ENCODE measurements at places on chromosomes 3 and 15.

- no peak for DNase-seq
These were observed 453.1 kb downstream of the IL5RA start for GRCh38 chr3:2656806-2657777.

GRCh38 chr3:100702980-100703345, 6.3 kb upstream of the TFG start:
- no peak for DNase-seq

- no peak for DNase-seq
These were observed 238.1 kb downstream of the CPNE4 start for GRCh38 chr3:131796558-131797198.

DNA sequence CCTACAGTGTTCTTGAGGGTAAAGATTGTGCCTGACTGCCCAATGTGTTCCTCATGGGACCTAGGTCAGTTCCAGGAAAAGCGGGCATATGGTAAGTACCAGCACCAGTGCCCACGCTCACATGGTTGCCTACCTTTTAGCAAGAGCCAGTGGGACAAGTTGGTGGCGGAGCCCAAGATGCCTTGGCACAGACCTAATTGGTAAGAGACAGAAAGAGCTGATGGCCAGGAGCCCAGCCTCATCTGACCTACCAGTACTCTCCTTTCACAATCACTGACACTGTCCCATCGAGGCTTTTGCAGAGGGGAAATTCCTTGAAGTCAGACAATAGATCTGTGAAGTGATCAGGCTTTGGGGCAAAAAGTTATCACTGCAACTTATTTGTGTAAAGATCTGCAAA, 98.4 kb upstream of the BCL6 start:
- no peak for DNase-seq

GRCh38 chr15:79515300-79516027, 83.3 kb downstream of the MINAR1 start:
- DNase-seq, result no peak

GRCh38 chr3:184409331-184409926, 29.6 kb downstream of the CHRD start:
- DNase-seq, result no peak

DNA sequence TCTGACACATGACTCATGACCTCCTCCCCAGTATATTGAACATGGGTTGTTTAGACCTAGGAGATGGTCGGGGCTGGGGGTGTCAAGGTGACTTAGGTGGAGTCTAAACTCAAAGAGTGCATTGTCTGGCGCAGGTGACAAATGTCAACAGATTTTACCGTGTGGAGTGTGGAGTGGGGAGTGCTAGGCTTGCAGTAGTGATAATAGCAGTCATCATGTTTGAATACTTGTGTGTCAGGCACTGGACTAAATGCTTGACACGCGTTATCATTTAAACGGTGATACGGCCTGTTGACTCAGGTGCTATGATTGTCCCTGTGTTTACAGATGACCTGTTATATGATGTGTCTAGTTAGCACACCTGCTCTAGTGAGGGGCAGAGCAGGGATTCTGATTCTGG, 30.8 kb downstream of the MUC20 start:
- no peak for DNase-seq

DNA sequence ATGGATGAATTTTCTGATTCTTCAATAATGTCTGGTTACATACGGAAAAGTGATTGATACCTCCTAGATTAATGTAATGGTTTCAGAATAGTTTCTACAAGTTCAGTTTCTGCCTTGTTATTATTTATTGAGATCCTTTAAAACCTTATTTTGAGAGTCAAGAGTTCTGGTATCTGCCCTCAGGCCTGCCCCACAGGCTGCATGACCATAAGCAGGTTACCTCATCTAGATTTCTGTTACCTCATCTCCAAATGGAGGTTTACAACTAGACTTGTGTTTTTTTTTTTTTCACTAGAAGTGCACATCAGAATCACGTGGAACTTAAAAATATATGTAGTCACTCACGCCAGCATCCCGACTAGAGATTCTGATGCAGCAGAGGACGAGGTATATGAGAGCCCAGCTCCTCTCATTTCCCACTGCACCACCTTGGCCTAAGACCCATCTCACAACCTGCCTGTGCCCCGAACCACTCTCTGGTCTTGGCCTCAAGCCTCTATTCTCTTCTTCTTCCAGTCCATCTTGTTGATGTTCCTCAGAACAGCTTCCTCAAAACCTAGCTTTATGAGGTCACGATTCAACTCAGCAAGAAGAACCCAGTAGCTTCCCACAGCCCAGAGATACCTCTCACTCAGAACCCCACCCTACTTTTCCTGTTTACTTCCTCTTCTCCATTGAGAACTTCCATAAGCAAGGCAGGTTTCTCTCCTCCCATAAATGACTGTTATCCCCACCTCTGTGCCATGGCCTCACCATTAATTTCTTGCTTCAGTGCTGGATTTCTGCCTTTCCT, 353.4 kb downstream of the CHST2 start:
- DNase-seq, result no peak

- DNase-seq, result no peak
These were observed 449.2 kb upstream of the CFAP20DC start for GRCh38 chr3:59499000-59499399.

- DNase-seq, result no peak
These were observed 440.1 kb downstream of the GABRG3 start for GRCh38 chr15:27410996-27411605.

GRCh38 chr3:160006282-160007163, 17.9 kb downstream of the IL12A start:
- DNase-seq, result no peak

- DNase-seq, result no peak
These were observed 3.5 kb downstream of the TKT start for GRCh38 chr3:53252096-53252946.

DNA sequence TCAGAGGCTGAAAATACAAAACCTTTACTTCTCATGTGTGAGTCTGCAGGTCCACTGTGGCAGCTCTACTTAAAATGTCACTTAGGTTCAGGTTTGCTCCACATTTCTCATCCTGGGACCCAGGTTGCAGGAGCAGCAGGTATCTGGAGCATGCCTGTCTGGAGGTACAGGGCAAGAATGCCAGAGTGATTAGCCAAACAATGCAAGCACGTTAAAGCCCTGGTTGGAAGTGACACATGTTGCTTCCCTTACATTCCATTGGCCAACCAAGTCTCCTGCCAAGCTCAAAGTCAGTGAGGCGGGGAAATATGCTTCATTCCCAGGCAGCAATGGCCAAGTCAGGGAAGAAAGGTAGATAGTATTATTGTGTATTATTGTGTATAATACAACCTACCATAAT, 76.8 kb upstream of the ARL6 start:
- no peak for DNase-seq

- no peak for DNase-seq
These were observed 170.3 kb downstream of the MOBP start for GRCh38 chr3:39637807-39638206.

GRCh38 chr3:144744473-144744872, 772.9 kb downstream of the DIPK2A start:
- DNase-seq, result no peak

DNA sequence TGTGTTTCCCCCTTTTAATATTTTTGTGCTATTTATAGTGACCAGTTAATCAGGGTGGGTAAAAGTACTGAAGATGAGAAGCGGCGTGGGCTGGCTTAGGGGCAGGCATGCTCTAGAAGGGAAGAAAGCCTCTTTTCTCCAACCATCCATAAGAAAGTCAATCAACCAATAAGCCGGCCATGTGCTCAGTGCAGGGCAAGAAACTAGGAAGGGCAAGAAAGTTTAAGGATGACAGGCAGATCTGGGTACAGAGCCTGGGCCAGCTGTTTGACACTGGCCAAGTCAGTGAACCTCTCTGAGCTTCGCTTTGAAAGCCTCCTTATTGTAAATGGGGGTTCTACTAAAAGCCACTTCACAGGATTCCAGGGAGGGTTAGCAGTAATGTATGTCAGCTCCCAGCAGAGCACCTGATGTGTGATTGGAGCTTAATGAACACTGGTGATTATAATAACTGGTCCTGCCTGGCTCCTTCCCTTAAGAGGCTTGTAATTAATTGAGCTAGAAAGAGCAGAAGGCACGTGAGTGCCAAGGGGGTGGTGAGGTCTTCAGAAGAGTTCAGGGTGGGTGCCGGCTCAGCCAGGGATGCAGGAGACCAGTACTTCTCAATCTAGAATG, 5.7 kb upstream of the CHRNA3 start:
- no peak for DNase-seq

DNA sequence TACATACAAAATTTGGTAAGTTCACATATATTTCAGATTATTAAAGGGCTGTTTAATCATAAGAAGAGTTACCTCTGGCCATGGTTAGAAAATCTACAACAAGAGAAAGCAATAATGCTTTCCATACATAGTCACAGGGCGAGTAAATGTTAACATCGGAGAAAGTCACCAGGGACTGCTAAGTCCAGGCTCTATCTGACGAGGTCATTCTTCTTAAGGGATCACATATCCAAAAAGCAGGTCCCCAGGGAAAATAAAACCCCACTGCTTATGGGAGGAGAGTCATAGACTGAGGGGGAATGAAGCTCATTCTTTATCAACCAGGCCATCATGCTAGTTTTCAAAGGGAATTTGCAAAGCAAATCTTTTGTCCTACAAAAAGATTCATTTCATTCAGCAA, 3.1 kb downstream of the PCYT1A start:
- no peak for DNase-seq

DNA sequence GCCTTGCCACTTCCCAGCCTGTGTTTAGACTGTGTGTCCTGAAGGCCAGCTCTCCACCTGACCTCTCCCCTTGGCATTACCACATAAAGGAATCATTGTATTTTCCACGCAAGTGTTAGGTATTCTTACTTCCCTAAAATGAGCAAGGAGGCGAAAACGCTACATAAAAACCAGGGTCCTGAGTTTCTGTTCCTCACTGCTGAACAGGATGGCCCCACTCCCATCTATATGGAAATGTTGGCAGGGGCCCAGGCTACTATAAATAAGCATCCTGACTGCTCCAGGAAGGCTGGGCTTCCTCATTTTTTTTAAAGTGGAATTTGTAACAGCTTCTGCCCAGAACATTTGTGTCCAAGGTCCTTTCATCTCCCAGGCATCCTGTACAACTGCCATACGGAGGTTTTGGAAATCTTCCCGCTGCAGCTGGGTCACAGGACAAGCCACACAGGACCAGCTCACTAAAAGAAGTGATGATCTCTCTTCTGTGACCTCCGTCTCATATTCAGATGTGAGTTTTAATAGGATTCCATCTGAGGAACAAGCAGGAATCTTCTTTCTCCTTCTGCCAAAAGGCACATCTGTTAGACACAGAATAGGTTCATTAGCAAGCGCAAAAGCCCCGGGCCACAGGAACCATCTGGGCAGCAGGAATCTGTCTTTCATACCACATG, 56.4 kb upstream of the LIMD1 start:
- DNase-seq, result no peak

DNA sequence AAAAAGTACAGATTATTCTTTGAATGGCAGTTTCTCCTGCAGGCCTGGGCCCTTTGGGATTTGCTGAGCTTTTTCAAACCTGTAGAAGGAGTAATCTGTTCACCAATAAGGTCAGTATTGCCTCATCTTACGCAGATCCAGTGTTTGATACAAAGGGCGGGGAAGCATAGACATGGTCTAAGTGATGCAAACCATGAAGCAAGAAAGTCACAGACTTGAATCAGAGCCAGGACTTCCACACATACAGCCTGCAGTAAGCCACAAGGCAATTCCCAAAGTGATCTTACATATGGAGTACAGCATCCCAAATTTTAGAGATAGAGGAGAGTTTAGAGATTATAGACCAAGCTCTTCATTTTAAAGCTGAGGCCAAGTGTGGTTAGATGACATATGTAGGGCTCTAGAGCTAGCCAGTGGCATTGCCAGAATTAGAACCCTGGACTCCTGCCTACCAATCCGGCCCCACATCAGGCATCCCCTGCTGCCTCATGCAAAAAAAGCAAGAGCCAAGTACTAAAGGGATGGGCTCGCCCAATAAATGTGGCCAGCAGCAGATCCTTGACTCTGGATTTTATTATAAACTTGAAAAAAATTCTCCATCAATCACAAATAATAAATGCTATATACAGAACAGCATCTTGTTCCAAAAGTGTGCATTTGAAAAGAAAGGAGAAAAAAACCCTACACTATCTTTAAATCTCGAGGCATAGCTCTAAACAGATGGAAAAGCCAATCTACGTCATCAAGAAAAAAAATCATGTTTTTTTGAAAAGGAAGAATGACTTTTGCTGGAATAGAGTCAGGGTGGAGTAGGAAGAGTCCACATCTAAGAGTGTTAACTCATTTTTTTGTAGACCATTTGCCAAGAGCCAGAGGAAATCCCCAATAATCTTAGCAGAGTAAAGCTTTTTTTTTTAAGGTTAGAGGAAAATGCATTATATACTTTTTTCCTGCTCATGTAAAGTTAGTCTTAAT, 24.0 kb downstream of the ABI3BP start:
- DNase-seq, result no peak

- DNase-seq, result no peak
These were observed 246.9 kb downstream of the GOLGA6L6 start for GRCh38 chr15:20294651-20295237.

DNA sequence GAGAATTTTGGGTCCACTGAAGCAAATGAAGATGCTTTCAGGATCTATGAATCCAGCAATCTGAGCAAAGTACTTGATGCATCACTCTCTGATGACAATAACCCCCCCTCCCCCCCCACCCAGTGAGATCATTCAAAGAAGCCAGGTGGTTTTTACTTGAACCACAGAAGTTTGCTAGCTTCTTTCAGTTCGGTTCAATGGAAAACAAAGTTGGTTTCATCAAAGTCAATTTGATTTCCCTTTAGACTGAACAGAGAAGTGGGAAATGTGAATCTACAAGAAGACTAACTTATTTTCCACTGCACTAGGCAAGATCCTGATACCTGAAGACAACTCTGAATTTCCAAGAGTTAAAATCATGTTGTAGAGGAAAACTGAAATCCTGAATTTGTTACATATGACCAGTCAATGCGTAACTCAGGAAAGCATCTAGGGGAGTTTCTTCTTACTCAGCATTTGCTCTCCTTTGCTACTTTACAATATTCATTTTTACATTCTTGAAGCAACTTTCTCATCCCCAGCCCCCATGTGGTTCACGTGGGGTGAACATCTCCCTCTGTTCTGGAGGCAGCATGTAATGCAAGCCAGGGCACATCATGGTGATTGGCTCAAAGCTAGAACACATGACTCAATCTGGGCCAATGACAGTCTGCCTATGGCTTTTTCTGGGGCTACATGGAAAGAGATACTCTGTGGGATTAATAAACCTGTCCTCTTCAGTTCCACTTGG, 572.6 kb downstream of the FOXP1 start:
- DNase-seq, result peak; percentile 81

- DNase-seq, result no peak
These were observed 31.6 kb downstream of the LRIG1 start for GRCh38 chr3:66469220-66469640.

DNA sequence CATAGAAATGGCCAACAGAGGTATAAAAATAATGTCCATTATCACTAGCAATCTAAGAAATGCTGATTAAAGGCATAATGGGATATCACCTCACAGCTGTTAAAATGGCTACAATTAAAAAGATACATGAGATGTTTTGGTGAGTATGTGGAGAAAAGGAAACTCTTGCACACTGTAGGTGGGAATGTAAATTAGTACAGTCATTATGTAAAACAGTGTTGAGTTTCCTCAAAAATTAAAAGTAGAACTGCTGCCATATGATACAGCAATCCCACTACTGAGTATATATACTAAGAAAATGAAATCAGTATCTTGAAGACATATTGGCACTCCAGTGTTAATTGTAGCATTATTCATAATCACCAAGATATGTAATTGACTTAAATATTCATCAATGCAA, 982.2 kb upstream of the EPHA6 start:
- no peak for DNase-seq
